ENCODE measurements at places on chromosomes 3 and 15.

DNA sequence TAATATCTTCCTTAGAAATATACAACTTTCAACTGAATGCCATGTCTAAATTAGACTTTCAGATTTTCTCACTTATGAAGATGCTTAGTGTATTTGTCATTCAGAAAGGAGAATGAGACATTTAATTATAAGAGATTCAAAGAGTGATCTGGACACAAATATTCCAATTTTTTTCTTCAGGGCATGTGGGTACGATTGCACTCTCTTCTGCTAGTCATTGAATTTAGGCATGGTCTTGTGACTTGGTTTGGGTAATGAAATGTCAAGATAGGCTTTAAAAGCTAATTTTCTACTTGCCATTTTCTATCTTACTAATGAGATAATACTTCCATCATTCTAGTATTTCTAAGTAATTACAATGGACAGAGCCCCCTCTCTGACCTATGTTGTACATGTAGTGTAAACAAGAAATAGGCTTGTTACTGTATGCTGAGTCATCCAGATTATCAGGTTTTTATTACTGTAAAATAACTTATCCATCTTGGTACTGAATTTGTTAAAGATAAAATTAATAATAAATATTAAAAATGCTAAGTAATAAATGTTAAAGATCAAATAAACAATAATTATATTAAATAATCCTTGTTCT lies 770.8 kb upstream of the BCHE start:
- DNase-seq = no peak

DNA sequence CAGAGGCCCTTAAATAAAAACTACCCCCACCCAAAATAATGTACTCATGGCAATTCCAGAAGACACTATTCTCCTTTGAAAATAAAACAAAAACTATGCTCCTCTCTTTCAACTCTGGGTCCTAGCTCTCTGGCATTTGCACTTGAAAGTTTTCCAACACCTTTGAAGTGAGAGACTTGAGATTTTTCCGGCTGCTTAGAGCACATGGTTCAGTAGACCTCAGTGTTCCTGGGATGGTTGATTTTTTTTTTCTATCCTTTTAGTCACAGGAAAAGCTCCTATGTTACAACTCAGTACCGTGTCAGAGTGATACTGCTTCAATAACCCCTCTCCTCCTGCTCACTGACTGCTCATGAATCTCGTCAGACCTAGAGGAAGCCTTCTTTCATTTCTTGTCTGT lies 118.3 kb upstream of the TUSC7 start:
- no peak for DNase-seq

DNA sequence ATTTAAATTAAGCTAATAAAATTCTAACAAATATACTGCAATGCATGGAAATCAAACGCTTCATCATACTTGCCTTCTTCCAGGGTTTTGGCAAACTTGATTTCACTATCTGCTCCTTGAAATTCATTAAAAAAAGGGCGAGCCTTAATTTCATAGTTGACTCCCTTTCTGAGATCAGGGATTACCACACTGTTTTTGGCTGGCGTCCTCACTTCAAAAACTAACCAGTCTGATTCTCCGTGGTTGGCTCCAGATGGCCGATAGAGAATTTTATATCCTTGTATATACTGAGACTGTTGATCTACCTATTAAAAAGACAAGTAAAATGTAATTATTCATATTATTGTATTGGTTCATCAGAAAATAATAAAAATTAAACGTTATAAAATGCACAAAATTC lies 1106.8 kb downstream of the ROBO1 start:
- DNase-seq = no peak

DNA sequence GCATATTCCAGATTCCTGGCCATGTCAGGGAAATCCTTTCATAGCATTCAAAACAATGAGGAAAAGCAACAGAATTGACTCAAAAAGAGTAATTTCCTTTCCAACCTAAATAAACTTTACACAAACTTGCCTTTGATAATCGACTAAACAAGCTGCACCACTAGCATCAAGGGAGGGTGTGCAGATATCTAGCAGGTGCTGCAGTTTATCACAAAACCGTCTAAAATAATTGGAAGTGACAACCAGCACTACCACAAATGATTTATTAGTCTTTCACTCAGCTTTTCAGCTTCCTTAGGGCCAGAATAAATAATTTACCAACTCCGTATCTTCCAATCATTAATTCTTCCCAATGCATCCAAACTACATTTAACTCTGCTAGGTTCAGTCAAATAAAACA lies 71.7 kb downstream of the TBC1D5 start:
- no peak for DNase-seq

DNA sequence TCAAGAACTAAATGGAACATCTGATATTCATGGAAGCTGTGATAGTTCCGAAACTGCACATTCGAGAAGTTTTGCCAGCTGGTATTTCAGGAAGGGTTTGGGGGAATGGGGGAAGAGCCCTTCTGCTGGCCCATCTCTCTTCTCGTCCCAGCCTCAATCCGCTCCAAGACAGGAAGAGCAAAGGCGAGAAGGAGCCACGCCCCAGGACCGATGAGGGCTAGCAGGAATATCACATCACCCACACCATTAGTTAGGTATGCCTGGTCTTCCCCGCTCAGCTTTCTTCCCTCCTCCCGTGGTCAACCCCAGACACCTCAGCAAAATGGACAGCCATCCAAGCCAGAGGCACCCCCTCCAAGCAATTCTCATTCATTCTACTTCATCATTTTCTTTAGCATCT lies 14.9 kb upstream of the PCSK6 start:
- DNase-seq = no peak

- DNase-seq = no peak
Observed at GRCh38 chr15:66038387-66039116, 169.3 kb downstream of the RAB11A start.

DNA sequence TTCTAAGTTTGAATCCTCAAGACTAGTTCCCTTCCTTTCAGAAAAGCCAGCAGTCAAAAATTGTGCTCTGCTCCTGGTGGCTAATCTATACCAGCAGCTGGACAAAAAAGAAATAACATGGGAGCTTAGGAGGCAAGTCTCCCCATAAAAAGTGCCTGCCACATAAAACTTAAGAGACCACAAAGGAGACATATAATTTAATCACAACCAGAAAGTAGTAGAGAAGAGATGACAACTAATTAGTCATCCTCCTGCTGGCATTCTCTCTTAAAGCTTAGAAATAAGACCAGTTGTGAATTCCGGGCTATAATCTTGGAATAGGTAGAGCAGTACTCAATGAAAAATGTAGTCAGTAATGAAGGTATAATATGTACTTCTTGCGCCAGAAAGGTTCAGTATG lies 20.2 kb upstream of the IMPG2 start:
- DNase-seq = no peak

GRCh38 chr3:66989241-66989640 lies 8.9 kb upstream of the KBTBD8 start:
- no peak for DNase-seq

DNA sequence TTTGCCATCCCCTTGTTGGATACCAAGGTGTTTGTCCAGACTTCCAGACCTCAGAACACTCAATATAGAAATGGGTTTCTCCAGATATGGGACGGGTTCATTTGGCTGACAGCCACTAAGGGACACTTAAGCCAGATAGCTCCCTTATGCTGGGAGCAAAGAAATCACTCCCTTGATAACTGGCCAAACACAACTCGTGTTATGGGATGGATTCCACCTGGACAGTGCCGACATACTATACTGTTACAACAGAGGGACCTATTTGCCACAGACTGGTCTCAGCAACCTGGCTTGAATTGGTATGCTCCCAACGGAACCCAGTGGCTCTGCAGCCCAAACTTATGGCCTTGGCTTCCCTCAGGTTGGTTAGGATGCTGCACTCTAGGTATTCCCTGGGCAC lies 114.0 kb upstream of the PLCL2 start:
- no peak for DNase-seq

DNA sequence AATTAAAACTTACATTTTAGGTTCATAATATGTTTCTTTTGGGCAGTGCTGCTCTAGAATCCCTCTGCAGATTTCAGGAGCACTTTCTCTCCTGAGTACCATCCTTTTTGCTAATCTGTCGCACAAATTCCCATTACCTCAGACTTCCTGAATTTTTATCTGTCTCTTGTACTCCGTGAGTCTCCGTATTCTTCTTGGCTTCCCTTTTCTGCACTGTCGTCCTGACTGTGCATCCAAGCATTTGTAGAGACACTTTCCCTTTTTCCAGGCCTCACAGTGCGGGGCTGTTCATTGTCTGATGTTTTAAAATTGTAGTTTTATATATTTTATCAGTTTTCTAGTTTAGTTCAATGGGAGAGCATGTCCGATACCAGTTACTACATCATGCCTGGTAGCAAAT lies 27.3 kb downstream of the MEF2A start:
- DNase-seq = no peak

GRCh38 chr3:197881270-197881969 lies 68.6 kb upstream of the RPL35A start:
- no peak for DNase-seq

DNA sequence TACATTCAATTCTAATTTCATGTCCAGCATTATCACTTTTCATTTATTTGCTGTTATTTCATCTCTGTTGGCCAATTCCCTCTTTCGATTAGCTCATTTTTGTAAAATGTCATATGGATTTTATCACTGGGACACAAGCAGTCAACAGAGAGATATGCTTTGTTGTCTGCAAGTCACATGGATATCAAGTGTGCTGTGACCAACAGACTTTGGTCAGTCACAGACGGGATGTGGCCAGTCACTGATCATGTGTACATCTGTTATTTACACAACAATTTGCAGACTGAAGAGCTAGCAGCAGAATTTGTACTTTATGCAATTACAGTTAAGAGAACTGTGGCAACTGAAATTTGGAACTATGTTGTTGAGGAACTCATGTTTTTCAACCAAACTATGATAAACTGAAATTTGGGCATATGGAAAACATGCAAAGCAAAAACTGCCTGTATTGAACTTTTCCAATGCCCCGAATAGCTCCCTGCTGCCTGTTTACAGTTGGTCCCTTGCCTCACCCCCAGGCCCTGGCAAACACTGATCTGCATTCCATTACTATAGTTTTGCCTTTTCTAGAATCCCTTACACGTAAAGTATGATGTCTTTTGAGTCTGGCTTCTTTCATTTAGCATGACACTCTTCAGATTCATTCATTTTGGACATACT lies 104.4 kb downstream of the RPL22L1 start:
- no peak for DNase-seq

GRCh38 chr3:156973954-156974353 lies 147.8 kb downstream of the LEKR1 start:
- no peak for DNase-seq

- no peak for DNase-seq
Observed at GRCh38 chr15:43283526-43283925, 16.8 kb upstream of the TGM5 start.

GRCh38 chr15:89566181-89566580 lies 9.1 kb upstream of the TICRR start:
- DNase-seq = no peak

GRCh38 chr3:79361748-79362378 lies 405.9 kb downstream of the ROBO1 start:
- DNase-seq = no peak

DNA sequence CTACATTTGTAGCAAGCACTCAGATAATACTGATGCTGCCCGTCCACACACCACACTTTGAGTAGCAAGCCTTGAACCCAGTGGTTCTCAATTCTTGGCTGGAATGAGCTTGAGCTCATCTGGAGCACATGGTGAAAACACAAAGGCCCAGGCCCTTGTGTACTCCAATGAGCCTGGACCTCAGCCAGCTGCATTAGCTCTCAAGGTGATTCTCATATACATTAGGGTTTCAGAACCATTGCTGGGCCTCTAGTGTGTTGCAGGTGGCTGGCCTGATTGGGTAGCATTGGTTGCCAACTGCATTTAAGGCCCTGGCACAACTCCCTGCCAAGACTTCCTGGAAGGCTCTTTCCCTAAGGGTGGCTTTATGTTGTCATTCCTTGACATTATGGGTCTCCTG lies 23.4 kb upstream of the ZFAND6 start:
- no peak for DNase-seq

GRCh38 chr15:77285057-77285997 lies 134.6 kb downstream of the PEAK1 start:
- DNase-seq = no peak

DNA sequence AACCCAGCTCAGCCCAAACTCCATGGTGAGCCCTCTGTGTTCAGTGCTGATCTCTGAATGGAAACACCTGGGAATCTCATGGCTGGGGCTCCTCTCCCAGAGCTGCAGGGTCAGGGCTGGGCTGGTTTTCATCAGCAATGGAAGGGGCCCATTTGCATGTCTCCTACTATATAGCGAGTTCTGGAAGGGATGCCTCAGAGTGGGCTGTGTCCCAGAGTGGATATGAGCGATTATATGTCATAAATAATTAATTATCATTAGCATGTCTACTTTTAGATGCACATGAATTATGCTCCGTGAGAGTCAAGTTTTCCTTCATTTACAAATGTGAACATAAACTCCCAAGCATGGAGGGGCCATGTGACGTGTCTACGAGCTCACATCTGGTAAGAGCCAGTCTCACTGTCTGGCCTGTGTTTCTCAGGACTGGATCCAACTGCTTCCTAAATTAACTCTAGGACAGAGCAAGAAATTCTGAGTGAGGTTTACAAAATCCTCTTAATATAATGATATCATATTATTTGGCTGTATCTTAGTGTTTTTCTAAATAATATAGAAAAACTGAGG lies 553.4 kb downstream of the GOLGA6L6 start:
- DNase-seq = no peak

GRCh38 chr3:189267981-189268613 lies 96.3 kb downstream of the TPRG1 start:
- DNase-seq = no peak

- DNase-seq = no peak
Observed at GRCh38 chr15:51647128-51647562, 24.6 kb upstream of the DMXL2 start.

- no peak for DNase-seq
Observed at GRCh38 chr15:38066612-38067011, 132.2 kb downstream of the TMCO5A start.

- no peak for DNase-seq
Observed at GRCh38 chr3:62378311-62378789, 5.0 kb upstream of the FEZF2 start.

DNA sequence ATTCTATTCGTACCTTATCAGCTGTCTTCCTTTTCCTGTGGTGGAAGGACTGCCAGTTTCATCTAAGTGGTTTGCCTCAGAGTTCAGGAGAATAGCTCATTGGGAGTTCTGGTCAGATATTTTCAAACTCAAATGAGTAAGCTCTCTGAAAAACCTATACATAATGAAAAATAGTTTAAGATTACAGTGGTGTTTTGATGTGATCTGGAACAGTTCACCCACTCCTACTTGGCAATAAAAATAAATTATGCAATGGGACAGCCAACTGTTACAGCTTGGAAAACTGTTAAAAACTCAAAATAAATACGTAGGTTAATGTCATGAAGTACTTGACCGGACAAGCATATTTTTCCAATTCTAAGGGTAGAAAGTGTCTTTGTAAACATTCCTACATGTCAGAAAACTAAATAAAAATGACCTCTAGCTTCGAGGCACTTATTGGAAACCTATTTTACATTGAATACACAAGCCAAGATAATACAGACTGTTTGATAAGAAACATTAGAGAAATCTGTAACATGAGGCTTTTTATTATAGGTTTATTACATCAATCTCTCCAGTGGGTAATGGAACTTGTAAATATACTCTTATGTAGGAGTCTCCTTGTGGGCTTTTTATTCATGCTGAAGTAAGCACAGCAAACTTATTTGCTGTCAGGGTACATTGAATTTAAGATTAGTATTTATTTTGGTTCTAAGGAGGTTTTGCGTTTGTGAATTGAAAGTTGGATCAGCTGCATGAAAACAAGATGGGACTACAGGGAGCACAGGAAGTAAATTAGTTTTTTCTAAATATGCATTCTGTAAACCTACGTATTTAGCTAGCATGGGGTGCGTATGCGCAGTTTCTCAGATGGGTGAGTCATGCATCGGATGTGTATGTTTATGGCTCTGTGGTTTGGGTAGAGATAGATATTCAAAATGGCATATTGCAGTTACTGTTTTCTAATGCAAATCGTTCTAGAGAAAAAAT lies 453.1 kb downstream of the IL5RA start:
- DNase-seq = no peak

Data from activated CD4-positive, alpha-beta memory T cell treated with anti-CD3 and anti-CD28 coated beads, Interleukin-2, amount 10 ng/mL, durations not matched to agents 7 days and 5 days (primary cell).